ENCODE measurements at places on chromosomes 6 and 20.

- DNase-seq, result no peak
Measured at GRCh38 chr6:2800552-2801316, 35.5 kb downstream of the WRNIP1 start.

GRCh38 chr6:14751645-14752175 is 494.2 kb upstream of the JARID2 start:
- no peak for DNase-seq

GRCh38 chr6:139369568-139370282 is 4.7 kb downstream of the CITED2 start:
- no peak for DNase-seq

DNA sequence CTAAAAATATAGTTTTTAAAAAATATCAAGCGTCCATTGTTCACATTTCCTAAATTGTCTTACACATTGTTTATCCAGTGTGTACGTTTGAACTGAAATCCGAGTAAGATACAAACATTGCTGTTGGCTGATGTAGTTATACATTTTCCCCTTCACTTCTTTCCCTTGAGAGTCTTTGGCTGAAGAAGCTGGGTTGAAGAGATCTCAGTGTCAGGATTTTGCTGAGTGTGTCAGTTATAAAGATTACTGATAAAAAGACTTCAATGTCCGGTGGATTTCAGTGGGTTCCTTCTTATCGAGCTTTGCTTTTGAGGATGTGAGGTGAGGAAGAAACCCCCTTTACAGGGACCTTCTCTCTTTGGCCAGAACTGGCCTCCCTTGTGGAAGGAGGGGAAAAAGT is 20.5 kb downstream of the RFPL4B start:
- DNase-seq, result no peak

GRCh38 chr20:14450256-14450655 is 112.8 kb upstream of the FLRT3 start:
- DNase-seq, result no peak

All from activated CD4-positive, alpha-beta T cell treated with anti-CD3 and anti-CD28 coated beads for 48 hours (primary cell).